ENCODE measurements at places on chromosomes 16 and 17.

DNA sequence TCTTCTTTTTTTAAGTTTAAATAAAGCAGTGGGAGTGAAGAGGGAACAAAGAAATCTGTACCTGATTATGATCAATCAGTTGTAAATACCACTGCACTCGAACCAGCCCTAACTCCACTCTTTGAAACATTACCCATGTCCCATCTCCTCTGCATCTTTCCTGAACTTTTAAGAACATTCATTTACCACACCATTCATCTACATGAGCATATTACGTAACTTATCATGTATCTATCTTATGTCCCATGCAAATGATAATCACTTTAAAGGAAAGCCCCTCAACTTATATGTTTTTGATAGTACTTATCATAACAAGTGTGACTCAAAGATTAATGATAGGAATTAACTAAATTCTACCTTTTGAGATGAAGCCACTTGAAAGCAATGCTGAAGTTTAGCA is 10.7 kb upstream of the BRIP1 start:
- peaks cover 56% of the 10 kb centered on the region for H3K36me3 ChIP-seq
- DNase-seq: no peak
- no peak overlapping the region for H3K27ac ChIP-seq
- H3K4me3 ChIP-seq: no peak overlapping the region

GRCh38 chr17:39195568-39196160 is 1.8 kb downstream of the CACNB1 start:
- H3K4me1 ChIP-seq: peaks cover 43% of the 10 kb centered on the region
- H3K27ac ChIP-seq: no peak overlapping the region

DNA sequence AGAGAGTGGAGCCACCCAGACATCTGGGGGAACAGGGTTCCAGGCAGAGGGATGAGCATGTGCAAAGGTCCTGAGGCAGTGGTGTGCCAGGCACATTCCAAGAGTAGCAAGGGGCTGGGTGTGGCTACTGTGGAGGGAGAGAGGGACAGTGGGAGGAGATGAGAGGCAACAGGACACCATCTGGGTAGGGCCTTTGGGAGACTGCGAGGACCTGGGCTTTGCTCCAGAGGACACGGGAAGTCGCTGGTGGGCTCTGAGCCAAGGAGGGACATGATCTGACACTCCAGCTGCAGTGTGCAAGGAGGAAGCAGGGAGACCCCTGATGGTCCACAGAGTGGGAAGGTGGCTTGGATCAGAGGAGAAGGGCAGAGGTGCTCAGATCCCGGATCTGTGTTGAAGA is 56.7 kb upstream of the MED9 start:
- peak overlapping the region; percentile 64 for H3K27ac ChIP-seq
- H3K27me3 ChIP-seq: no peaks in the 10 kb centered on the region
- peak; percentile 77 for DNase-seq
- H3K4me1 ChIP-seq: peaks cover 30% of the 10 kb centered on the region

DNA sequence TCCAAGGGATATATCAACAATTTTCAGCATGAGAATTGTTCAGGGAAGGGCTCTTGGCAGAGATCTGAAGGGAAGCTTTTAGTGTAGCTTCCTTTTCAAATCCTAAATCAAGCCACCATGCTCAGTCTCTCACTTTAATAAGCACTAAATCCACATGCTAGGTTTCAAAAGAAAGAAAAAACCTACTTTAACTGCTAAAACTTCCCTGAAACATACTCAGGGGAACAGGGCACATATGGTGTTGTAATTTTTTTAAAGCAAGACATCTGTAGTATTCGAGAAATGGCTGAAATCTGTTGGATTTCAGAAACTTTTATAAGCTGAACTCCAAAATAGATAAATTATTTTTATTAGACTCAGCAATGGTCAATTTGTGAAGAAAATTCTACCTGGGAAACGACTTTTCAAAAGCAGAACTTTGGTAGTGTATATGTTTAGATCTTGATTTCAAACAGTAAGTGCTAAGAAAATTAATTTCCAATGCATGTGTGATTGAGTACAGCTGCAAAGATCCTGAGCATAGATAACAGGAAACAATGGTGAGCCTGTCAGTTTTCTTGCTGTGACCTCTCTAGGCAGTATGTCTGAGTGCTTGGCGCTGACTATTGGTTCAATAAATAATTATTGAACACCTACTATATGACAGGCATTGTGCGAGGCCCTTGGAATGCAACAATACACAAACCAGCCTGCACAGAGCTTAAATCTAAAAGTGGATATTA is 804.5 kb upstream of the SOX9 start:
- DNase-seq: no peak
- H3K4me1 ChIP-seq: no peaks in the 10 kb centered on the region
- H3K4me3 ChIP-seq: no peak overlapping the region
- no peaks in the 10 kb centered on the region for H3K27me3 ChIP-seq
- no peak overlapping the region for H3K27ac ChIP-seq

DNA sequence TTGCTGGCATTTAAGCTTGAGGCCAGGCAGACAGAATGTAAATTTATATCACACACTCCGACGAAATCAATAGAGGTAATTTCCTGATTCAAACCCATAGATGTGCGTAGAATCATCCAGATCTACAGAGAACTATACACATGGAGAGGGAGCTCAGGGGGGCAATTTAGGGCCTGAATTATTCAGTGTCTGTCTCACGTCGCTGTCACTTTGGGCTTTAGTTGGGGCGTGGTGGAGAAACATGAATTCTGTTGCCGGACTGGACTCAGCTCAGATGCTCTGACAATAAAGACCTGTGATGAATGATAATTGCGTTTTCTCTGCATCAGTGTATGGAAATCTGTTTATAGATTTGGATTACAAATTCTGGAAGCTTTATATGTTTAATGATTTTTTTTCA is 32.5 kb upstream of the HS3ST2 start:
- H3K4me3 ChIP-seq: no peak overlapping the region
- no peak overlapping the region for H3K27ac ChIP-seq
- no peak for DNase-seq
- H3K36me3 ChIP-seq: no peaks in the 10 kb centered on the region

Data from heart left ventricle (tissue), 16 donors.